Osteocyte (in vitro differentiated cells): ENCODE measurements at places on chromosomes 1 and 21. TPM values are rescaled to one million over a fixed set of nuclear protein-coding genes. Genes with fewer than 3 reads are reported as not detected.

- DNase-seq: no peak
Observed at GRCh38 chr1:39407896-39408640, 83.4 kb upstream of the BMP8A start.

DNA sequence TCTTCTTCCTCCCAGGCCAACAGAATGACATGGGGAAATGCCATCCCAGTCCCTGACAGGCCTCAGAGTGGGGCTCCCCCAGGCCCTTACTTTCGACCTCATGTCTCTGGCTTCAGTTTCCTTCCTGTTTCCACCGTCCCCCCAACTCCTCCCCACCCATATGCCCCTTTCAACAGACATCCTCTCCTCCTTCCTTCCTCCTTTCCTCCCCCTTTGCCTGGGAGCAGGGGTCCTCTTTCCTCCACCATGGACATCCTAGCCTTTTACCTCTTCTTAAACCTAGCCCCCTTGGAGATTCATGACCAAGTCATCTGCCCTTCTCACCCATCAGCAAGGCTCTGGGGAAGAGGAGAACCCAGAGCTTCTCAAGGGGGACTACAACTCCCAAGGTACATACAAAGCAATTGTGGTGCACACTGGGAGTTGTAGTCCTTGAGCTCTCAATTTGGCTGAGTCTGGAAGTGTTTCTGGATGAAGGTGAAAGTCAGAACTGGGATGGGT is 4.0 kb downstream of the ZBTB7B start:
- DNase-seq: no peak

RUNX3 gene
- not detected in 2 replicates for total RNA-seq

OR2L5 gene
- not detected in 2 replicates for total RNA-seq

GRCh38 chr1:93705892-93706500 is 24.4 kb upstream of the BCAR3 start:
- DNase-seq: no peak

- peak; percentile 80 for DNase-seq
Observed at GRCh38 chr1:42784946-42785693, at the start of gene TMEM269. TSS of gene TMEM269 (plus strand) at chr1:42784991. CDS start at chr1:42789894, 4,903 bp downstream.

KDM5B gene
- total RNA-seq: 152 and 157 TPM in 2 replicates

DNA sequence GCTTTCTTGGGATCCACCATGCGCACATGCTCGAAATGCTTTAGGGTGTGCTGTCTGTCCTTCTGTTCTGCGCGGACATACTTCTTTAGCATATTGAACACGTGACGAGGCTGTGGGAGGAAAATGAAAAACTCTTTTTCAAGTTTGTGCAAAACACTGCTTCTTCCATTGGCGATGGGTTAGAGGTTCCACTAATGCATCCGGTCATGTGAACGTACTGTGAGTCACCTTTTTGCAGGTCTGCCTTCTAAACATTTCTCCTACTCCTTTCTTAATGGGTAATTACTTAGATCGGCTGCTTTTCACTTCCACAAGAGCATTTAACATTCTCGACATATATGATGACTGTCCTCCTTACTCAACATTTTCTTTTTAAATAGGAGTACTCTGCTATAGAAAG is 214.9 kb downstream of the APP start:
- DNase-seq: no peak

DNA sequence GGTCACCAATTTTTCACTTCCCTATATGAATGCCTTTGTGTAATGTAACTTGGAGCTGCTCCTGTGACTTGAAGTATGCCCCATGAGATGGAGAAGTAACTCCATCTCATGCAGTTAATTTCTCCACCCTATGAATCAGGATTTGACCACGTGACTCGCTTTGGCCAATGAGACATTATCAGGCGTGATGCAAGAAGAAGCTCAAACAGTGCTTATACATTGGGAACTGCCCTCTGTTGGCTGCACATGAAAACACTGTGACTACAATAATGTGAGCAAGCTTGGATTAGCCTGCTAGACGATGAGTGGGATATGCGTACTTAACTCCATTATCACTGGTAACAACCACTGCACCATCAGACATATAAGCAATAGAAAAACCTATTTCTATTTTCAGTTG is 684.4 kb downstream of the PLA2G4A start:
- no peak for DNase-seq

- no peak for DNase-seq
Observed at GRCh38 chr1:48608882-48609281, 136.9 kb upstream of the SPATA6 start.

DNA sequence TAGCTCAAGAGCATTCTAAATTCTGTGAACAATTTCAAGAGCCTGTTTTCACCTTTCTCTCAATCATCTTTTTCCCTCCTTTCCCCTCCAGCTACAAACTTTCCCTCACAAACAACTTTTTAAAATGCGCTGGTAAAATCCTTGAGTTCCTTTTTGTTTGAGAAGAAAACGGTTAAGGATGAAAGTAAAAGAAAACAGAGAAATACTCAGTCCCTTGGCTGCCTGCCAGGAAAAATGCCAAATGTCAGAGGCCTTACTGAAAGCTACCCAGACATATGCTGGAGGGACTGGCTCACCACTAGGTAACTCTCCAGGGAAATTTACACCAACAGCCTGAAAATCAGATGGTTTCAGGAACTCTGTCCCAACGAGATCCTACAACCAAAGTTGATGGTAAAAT is 11.0 kb upstream of the SERBP1 start:
- no peak for DNase-seq

DNA sequence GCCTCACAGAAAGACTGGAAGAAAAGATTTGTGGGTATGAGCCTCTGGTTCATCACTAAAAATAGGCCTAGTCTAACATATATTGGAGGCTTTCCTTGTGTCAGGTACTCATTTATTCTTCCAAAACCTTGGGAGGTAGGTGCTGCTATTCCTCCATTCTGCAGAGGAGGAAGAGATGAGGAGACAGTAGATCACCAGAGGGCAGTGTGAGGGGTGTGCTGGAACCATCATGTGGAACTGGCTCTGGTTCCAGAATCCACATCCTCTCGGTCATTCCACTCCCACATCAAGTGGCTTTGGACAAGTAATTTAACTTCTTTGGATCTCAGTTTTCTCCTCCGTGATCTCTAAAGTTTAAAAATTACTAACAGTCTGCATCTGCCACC is 7.4 kb upstream of the INKA2 start:
- DNase-seq: no peak

F13B gene
- total RNA-seq: not detected in 2 replicates

DNA sequence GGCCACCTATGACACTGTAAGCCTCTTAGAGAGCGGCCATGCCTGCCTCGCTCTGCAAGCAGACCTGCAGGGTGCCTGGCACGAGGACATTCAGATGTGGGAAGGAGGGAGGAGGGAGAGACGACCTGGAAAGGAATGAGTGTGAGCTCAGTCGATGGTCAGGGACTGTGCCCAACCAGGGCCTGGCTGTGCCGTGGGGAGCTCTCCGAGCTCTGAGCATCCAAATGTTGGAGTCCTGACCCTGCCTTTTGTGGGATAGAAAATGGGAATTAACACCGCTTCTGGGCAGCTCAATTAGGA is 7.3 kb downstream of the CSTB start:
- no peak for DNase-seq

DNA sequence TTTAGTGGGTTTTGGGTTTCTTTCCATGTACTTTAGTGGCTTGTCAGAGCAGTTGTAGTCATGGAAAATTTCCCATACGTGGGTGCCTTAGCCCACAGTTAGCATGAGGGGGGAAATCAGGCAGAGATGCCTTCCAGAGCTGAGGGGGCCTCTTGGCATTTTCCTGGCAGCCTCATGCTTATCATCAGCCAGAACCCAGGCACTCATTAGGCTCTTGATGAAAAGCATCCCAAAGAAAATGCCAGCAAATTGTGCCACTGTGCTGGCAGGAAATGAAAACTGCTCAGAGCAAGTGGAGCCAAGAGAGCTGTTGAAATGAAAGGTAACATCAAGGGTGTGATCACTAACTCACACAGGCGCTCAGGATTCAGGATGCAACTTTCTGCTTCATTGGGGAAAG is 128.0 kb downstream of the TNNI3K start:
- no peak for DNase-seq

DNA sequence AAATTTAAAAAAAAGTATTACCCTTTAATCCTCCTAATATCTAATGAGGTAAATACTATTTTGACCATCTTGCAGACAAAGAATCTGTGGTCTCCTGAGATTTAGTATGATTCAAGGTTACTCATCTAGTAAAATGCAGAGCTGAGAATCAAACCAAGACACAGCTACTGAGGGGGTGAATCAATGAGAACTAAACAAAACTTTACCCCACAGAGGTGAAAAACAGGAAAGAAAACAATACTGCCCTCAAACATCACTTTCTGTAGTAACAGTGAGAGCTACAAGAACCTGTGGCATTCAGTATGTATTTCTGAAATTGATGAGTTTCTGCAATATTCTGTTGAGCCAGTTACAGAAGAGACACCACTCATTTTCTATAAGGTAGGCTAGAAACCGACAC is 85.1 kb downstream of the JAK1 start:
- no peak for DNase-seq

DNA sequence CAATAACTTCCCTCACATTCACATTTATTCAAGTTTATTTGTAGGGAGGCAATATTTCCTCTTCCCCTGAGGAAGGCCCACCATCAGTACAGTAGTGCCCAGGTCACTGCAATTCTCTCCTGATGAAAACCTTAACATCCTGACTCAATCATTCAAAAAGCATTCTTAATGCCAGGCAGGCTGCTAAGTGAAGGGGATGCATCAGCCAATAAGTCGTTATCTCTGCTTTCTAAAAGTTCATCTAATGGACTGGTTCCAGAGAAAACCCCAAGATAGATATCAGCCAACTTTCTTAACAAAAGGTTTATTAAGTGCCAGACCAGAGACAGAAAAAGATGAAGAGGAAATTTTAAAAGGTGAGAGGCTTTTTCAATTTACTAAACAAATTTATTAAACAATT is 17.3 kb downstream of the OTUD7B start:
- no peak for DNase-seq

GRCh38 chr1:944341-945325 is 14.4 kb downstream of the NOC2L start:
- DNase-seq: no peak

GRCh38 chr1:156551066-156551643 is 21.2 kb downstream of the IQGAP3 start:
- DNase-seq: no peak

DNA sequence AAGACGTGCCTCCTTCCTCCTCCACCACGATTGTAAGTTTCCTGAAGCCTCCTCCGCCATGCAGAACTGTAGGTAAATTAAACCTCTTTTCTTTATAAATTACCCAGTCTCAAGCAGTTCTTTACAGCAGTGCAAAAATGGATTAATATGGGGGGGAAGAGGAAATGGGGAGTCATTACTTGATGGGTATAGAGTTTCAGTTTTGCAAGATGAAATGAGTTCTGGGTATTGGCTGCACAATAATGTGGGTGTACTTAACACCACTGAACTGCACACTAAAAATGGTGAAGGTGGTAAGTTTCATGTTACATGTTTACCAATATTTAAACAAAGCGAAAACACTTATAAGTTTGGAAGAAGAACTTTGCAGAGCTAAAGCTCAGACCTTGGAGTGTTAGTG is 24.3 kb upstream of the DISP1 start:
- DNase-seq: no peak

BARHL2 gene
- not detected in 2 replicates for total RNA-seq

C2CD4D gene
- total RNA-seq: not detected in 2 replicates

ZNF678 gene
- 6.8 and 6.9 TPM in 2 replicates for total RNA-seq

DNA sequence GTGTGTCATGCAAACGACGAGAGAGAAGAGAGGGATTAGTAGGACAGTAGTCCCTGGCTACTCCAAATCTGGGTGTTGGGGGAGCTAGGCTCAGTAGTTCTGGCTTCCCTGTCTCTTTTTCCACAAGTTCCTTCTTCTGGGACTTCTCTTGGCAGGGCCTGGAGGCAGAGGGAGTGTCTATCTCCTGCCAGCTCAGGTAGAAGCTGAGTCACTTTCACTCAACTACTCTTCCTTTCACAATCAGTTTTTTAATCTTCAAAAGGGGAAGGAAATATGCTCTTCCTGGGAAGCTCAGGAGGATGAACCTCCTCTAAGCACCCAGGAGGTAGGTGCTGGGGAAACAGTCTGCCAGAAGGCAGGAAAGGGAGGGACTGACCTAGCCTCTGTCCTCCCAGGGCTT is 35.2 kb upstream of the MAGOH start:
- DNase-seq: no peak

GRCh38 chr21:35229290-35229689 is 180.2 kb upstream of the RUNX1 start:
- no peak for DNase-seq

AGT gene
- total RNA-seq: 25.6 and 30.1 TPM in 2 replicates

DNA sequence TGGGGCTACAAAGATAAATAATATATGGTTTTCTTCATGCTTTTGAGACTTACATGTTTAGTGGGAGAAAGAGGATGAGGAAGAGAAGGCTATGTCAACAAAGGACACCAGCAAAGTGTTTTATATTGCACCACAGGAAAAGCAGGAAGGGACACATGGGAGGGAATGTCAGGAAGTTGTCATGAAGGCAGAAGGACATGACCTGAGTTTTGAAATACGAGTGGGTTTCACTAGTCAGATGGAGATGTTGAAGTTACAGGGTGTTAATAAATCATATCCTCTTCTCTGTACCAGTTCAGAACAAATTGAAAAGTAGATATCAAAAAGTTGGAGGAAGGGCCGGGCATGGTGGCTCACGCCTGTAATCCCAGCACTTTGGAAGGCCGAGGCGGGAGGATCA is 18.2 kb upstream of the AGO1 start:
- DNase-seq: no peak

GRCh38 chr1:8425150-8425780 is 107.4 kb downstream of the SLC45A1 start:
- DNase-seq: no peak

GRCh38 chr1:205588636-205589035 is 43.2 kb downstream of the ELK4 start:
- no peak for DNase-seq

- no peak for DNase-seq
Observed at GRCh38 chr1:198655459-198656121, 16.8 kb downstream of the PTPRC start.

GRCh38 chr1:239098400-239099037 is 287.8 kb upstream of the CHRM3 start:
- DNase-seq: no peak

DNA sequence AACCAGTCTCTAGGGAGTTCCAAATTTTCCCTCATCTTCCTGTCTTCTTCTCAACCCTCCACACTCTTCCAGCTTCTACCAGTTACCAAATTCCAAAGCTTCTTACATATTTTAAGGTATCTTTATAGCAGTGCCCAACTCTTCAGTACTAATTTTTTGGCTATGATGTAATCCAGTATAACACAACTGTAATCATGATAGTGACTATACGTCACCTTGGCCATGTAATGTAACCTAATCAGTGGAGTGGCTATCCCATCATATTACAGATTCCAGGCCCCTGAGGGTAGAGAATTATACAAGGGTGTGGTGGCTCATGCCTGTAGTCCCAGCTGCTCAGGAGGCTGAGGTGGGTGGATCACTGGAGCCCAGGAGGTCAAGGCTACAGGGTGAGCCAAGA is 143.2 kb downstream of the CLEC20A start:
- DNase-seq: no peak

- DNase-seq: no peak
Observed at GRCh38 chr1:110875216-110875731, 2.3 kb downstream of the CD53 start.
